ENCODE measurements at places on chromosomes 7 and 10. TPM values are rescaled to one million over a fixed set of nuclear protein-coding genes. Genes with fewer than 3 reads are reported as not detected.

The CDHR3 gene
- total RNA-seq: 20.4 TPM

DNA sequence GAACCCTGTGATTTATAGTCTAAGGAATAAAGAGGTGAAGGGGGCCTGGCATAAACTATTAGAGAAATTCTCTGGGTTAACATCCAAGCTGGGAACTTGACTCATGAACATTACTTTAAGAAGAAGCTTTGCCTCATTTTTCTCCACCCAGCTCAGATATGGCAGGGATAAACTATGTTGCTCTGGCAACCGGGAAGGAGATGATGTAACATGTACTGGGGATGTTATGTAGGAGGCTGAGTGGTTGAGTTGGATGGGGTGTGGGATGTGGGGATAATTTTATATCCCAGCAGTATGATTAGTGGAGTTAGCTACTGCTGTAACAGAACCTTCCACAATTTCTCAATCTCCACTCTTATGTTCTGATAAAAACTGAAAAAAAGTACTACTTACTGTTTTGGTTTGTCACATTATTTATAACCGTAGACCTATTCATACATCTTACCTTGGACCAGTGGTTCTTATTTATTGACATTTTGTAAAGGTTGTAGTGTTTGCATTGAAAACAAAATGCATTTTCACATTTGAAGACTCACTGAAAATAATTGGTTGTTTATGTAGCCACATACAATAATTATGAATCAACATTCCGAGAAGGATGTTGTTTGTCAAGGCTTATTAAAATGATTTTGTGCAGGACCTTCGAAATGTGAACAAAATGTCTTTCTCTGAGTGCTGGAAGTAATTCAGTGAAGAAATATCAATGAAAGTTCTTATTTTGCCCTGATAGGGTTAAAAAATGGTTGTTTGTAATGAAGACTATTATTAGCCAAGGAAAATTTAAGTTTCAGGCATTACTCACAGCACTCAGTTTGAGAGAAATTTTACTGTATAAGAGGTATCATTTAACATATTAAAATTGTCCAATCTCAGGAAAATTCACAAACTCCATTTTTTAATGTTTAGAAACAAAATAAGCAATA is 1.3 kb downstream of the OR2F2 start:
- no peak for DNase-seq

- DNase-seq: no peak
These were observed 85.7 kb downstream of the C10orf105 start for GRCh38 chr10:71633920-71634319.

The UCMA gene
- total RNA-seq: not detected

Measured in HT-29 (cell line).